ENCODE measurements at places on chromosomes 13 and 19.

DNA sequence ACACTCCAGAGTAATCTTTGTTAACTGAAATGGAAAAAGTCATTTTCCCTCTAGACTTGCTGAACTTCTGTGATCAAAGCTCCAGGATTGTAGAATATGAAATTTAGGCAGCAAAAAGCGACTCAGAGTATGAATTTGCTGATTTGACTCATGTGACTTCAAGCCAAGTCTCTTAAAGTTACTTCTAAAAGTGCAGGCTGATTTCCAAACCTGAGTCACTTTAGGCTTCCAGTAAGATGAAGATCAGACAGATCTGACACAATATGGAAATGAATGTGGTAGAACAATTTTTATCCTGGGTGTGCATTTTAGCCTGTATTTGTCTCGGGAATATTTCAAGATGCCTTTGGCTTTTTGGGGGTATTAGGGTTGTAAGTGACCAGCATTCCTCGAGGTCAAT, 151.0 kb upstream of the TMTC4 start:
- peak; percentile 34 for DNase-seq

GRCh38 chr13:98405690-98406344, 171.1 kb downstream of the STK24 start:
- DNase-seq = no peak

DNA sequence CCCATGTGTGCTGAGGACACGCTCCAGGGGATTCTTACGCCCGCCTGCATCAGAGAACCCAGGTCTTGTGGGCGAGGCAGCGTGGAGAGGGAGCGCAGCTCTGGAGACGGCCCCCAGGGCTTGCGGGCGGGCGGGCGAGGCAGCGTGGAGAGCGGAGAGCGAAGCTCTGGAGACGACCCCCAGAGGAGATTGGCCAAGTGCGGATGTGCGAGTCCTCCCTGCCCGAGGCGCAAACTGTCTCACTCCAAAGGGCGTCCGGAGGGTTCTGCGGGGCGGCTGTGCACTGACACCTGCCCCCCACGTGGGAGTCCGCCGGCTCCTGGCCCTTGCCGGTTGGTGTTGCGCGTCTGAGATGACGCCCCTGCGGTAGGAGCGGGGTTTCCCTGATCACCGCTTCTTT, 39.8 kb downstream of the MCF2L start:
- DNase-seq = no peak

DNA sequence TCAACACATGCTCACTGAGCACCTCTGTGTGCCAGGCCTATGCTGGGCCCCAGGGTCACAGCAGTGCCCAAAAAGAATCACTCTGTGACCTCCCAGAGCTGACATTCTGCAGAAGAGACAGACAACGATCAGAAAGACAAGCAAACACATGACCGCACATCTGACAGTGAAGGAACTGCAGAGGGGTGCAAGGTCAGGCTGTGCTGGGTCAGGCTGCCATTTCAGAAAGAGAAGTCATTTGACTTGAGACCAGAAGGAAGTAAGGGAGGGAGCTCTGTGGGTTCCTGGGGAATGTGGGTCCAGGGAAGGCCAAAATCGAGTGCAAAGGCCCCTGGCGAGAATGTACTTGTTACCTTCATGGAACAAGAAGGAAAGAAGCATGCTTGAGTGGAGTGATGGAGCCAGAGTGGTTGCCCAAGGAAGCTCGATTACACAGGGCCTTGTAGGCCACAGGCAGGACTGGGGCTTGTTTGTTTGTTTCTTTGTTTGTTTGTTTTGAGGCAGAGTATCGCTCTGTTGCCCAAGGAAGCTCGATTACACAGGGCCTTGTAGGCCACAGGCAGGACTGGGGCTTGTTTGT, 11.4 kb upstream of the CD22 start:
- DNase-seq = no peak

- DNase-seq = no peak
Measured at GRCh38 chr13:90091611-90092010, 1255.9 kb upstream of the MIR17HG start.

DNA sequence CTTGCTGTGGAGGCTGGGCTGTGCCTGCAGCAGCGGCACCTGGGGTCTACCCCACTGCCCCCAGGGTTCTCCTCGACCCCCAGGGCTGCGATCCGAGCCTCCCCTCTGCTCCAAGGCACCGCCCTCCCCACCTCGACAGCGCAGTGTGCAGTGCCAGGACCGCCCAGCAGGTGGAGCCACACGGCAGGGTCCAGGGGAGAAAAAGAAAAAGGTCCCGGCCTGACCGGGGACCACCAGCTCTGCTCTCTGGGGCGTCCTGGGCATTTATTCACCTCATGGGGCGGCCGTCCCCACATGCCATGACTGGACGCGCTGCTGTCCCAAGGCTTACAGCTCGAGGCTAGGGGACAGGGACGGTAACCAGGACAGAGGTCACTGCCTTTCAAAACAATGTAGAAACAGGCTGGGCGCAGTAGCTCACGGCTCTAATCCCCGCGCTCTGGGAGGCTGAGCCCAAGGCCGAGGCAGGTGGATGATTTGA, 10.6 kb downstream of the REXO1 start:
- peak; percentile 87 for DNase-seq

GRCh38 chr19:47156861-47157430, 26.3 kb downstream of the SAE1 start:
- no peak for DNase-seq

- DNase-seq = peak; percentile 54
Measured at GRCh38 chr19:17049711-17050280, 23.2 kb upstream of the CPAMD8 start.

GRCh38 chr19:49520705-49521319, 7.0 kb upstream of the RCN3 start:
- DNase-seq = no peak

GRCh38 chr13:70188567-70188966, 80.3 kb upstream of the KLHL1 start:
- no peak for DNase-seq

DNA sequence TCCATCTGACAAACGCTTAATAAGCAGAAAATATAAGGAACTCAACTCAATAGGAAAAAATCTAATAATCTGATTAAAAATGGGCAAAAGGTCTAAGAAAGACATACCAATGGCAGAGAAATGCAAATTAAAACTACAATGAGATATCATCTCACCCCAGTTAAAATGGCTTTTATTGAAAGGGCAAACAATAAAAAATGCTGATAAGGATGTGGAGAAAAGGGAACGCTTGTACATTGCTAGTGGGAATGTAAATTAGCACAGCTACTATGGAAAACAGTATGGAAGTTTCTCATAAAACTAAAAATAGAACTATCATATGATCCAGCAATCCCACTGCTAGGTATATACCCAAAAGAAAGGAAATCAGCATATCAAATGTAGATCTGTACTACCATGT, 508.8 kb upstream of the GPC6 start:
- DNase-seq = no peak

DNA sequence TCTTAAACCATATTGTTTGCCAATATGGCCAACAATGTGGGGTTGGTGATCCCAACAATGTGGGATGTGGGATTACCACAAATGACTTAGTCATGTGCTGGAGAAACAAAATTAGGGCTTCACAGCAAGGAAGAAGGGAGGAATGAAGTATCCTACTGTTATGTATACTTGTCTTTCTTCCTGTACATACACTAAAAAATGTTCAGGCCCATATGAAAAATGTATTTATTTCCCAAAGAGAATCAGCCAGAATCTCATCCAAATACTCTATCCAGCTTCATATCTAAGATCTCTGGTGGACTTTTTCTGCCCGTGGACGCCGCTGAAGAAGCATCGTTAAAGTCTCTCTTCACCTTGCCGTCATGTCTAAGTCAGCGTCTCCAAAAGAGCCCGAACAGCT, at the start of gene HNRNPA1L2:
TSS of gene HNRNPA1L2 (plus strand) at position 301 of the 400 bp plus-strand sequence. CDS start at position 363, 62 bp downstream.
- DNase-seq = no peak

Measured in AG08396 (cell line).